ENCODE measurements at places on chromosomes 6 and 20.

GRCh38 chr6:147733686-147734085 lies 225.2 kb downstream of the SAMD5 start:
- DNase-seq: no peak

- DNase-seq: no peak
Observed at GRCh38 chr20:22425344-22426295, 158.8 kb downstream of the FOXA2 start.

DNA sequence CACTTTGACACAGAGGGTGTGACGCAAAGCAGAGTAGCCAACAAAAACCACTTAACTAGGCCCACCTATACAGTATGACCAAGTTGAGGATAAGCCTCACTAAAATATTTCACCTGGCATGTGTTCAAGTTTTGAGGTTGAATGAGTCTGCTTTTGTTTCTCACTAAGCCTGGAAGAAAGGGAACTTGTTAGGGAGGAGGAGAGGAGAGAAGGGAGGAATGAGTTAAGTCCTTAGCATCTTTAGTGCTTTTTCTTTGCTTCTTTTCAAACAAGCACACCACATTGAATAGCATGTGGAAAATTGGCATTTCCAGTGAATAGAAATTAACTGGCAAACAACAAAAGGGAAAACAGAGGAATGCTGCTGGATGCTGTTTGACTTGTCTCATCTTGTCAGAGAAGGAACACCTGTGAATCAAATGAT lies 461.9 kb downstream of the GJA1 start:
- no peak for DNase-seq

DNA sequence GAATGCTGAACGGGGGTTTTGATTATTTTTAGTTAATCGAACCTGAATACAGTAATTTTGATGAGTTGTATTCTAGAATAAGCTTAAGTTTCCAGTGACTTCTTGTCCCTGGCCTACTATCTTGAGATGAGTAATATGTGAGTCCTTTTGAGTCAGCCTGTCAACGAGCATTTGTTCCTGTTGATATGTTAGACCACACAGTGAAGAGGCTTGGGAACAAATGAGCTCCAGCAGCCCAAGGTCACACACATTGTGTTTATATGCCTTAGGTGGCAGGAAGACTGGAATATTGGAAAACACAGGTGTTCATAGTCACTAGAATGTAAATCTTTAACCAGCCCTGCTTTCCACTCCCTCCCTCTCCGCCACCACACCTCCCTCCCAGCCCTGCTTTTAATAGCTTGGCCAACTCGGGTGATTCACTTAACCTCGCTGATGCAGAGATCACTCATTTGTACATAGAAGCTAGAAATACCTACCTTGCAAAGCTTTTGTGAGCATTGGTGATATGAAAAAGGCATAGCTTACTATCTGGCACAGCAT lies 9.1 kb downstream of the SMPDL3A start:
- no peak for DNase-seq
